ENCODE measurements at places on chromosomes 7 and 10. TPM values are rescaled to one million over a fixed set of nuclear protein-coding genes. Genes with fewer than 3 reads are reported as not detected.

The CTAGE8 gene
- total RNA-seq = 2.1 TPM

DNA sequence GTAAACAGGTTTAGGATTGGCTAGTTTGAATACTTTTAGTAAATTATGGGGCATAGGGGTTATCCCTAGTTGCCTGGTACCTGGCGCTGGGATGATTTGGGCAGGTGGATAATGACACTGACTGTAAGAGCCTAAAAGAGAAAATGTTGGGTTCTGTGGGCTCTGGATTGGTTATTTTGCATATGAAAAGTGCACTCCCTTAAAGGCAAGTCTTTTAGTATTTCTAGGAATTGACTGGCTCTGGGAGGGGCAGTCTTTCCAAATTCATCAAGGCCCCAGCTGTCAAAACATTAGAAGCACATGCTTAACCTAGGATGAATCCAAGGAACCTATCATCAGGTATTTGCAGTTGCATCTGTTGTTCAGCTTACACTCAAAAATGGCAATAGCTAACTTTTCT, 454.6 kb upstream of the SORCS1 start:
- no peak for DNase-seq

- no peak for DNase-seq
Measured at GRCh38 chr7:15947754-15948153, 261.3 kb upstream of the MEOX2 start.

GRCh38 chr7:51273360-51273759, 43.2 kb downstream of the COBL start:
- DNase-seq = no peak

DNA sequence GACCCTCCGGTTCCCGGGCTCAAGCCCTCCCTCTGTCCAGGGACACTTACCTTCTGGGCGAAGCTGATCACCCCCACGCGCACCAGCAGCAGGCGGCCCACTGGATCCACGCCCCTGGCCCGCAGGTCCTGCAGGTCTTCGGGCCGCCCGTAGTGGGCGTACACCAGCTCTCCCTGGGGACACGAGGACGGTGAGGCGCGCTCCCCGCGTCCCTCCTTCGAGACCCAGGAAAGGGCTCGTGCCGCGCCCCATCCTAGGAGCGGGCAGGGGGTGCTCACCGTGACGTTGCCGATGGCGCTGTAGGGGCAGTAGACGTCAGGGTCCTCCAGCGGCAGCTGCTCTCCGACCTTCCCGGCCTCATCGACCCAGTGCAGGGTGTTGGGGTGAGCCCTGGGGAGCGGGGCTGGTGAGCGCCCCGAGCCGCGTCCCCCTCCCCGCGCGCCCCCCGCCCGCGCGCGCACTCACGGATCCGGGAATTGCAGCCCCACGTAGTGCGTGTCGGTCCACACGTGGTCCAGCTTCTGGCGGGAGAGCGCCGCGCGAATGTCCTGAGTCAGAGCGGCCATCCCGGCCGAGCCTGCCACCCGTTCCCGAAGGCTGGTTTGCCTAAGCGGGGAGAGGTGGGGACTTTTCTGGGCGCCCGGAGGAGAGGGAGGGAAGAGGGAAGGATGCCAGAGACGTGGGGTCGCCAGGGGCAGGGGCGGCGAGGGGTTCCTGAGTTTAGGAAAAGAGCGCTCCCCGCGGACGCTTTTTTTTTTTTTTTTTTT, 8.2 kb downstream of the TFR2 start:
- DNase-seq = peak; percentile 61

Measured in activated T-helper 2 cell treated with anti-CD3 and anti-CD28 coated beads, Interferon-gamma antibody, Interleukin-2, Interleukin-4, amounts not matched to agents 10 μg/mL and 5 μg/mL and 100 μg/mL, durations not matched to agents 14 hours and 24 hours and 36 hours (primary cell).